ENCODE measurements at places on chromosomes 12 and 14.

DNA sequence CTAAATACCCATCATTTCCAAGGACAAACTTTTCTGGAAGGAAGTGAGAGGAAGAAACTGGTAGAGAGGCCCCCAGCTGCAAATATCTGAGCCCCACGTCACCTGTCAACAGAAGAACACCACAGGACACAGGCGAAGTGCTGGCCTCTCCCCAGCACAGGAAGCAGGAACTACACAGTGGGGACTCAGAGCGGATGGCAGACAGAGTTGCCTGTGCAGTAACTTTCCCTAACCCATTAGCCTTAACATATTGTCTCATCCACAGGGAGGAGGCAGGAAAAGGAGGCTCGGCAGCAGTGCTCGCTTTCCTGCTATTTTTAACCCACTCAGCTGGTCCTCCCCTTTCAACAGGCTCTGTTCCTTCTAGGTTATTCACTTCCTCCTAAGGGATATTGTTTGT, 111.5 kb upstream of the TMPO start:
- DNase-seq, result no peak

DNA sequence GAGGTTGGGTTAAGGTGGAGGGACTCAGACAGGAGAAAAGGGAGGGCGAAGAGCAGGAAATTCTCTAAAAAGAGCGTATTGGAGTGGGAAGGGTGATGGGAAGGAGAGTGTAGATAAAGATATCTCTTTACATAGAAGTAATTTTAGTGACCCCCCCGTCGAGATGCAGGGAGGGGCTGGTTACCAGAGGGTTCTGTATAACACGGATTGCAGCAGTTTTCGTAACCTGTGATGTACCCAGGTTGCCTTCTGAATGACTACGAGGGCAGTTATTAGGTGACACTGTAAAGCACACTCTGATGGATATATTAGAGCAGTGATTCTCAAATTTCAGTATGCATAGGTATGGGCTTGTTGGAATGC, 443 bp downstream of the DNAL1 start:
- no peak for DNase-seq

DNA sequence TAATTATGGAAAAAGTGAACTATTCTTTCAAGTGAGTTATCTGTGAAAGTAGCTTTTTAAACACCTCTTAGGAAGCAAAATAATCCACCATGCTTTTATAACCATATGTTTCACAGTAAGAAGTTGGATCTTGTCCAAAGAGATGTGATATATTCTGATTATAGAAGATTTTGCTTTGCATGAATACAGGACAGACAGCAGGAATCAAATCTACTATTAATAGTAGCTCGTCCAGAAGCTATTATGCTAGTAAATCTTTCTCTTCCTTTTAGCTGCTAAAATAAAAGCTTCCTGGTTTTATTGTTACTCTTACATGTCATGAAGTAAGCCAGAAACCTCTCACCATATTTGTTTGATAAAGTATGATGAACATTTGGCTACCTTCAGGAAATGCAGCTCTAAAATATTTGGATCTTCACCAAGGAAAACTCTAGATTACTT, 257.0 kb downstream of the IPO8 start:
- DNase-seq, result no peak

GRCh38 chr12:67452119-67452805, 183.1 kb downstream of the CAND1 start:
- DNase-seq, result no peak

DNA sequence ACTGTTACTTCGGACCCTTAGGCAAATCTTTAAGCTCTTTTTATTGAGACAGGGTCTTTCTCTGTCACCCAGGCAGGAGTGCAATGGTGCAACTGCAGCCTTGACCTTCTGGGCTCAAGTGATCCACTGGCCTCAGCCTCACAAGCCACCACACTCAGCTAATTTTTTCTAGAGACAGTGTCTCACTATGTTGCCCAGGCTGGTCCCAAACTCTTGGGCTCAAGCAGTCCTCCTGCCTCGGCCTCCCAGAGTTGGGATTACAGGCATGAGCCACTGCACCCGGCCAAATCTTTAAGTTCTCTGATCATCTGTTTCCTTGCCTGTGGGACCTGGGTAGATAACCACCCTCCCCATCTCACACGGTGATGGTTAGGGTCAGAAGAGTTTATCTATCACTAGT, 2.3 kb upstream of the GPX2 start:
- no peak for DNase-seq
